ENCODE measurements at places on chromosomes 16 and 17.

GRCh38 chr16:89473791-89474414 lies 16.5 kb downstream of the ANKRD11 start:
- no peak overlapping the region for H3K4me3 ChIP-seq
- peaks cover 95% of the 10 kb centered on the region for H3K4me1 ChIP-seq
- no peak overlapping the region for H3K27ac ChIP-seq
- H3K27me3 ChIP-seq, result no peaks in the 10 kb centered on the region
- H3K36me3 ChIP-seq, result peaks cover 3% of the 10 kb centered on the region

DNA sequence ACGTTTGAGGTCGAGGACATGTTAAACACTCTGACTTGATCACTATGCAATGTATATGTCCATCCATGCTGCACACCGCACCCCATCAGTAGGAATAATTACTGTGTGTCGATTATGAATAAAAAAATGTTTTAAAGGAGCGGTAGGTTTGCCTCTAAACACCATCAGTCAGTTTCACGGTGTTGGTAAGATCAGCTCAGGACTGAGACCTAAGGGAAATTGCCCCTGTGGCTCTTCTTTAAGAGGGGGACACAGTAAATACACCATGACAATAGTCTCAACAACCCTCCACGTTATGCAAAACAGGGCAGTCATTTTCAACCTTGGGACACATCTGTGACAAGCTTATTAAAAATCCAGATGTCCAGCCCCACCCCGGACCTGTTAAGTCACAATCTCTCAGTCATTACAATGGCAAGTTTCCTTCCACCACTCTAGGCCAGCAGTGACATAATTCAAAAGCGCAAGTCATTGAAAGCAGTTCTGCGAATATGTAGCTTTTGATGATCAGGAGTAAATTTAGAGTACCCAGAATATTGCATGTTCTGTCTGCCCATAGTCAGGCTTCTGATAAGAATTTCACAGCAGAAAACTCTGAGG lies 1.2 kb downstream of the ATMIN start:
- no peak overlapping the region for H3K27ac ChIP-seq
- H3K4me3 ChIP-seq, result peak overlapping the region; percentile 57
- peaks cover 15% of the 10 kb centered on the region for H3K36me3 ChIP-seq

DNA sequence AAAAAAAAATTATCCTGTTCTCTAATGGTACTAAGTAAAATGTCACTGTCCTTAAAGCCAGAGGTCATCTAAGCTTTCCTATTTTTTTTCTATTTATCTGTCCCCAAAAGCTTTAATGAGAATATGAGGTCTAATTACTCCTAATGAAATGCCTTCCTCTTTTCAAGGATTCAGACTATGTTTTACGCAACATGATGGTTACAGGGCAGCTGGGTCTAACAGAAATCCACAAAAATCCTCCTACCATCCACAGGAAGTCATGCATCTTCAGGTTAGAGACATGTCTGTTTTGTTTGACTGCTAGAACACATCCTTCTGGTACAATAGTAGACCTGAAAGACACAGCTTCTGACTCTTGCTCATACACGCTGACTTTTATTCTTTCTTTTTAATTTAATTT lies 29.7 kb upstream of the NSRP1 start:
- H3K4me3 ChIP-seq, result no peak overlapping the region
- no peak overlapping the region for H3K27ac ChIP-seq
- no peak for DNase-seq
- H3K4me1 ChIP-seq, result no peaks in the 10 kb centered on the region
- no peaks in the 10 kb centered on the region for H3K36me3 ChIP-seq

- no peaks in the 10 kb centered on the region for H3K36me3 ChIP-seq
- peaks cover 3% of the 10 kb centered on the region for H3K27me3 ChIP-seq
- DNase-seq, result no peak
Measured at GRCh38 chr17:72613806-72614292, 478.6 kb downstream of the SLC39A11 start.

All from CD4-positive, alpha-beta T cell (primary cell).